Mesendoderm (in vitro differentiated cells): ENCODE measurements at places on chromosomes 3 and 15.

DNA sequence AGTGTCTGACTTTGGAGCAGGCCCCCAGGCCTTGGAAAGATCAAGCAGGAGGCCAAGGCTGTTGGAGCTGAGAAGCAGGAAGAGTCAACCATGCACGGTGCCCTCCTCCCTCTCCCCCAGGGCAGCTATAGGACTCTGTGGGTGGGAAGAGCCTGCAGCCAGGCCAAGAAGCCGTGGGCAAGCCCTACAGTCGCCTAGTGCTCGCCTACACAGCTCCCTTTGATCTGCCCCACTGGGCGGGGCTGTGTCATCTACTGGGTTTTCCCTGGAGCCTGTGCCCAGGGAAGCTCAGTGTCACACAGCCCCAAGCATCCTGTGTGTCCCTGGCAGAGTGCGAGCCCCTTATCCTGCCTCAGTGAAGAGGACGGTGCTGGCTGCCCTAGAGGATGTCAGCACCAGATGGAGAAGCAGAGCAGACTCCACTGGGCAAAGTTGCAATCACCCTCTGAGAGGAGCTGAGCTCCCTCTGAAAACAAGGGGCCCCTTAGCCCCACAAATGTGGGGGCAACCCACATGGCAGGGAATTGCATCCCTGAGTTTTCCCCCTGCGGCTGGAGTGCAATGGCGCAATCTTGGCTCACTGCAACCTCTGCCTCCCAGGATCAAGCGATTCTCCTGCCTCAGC lies 72.2 kb downstream of the KLF13 start:
- DNase-seq = no peak

DNA sequence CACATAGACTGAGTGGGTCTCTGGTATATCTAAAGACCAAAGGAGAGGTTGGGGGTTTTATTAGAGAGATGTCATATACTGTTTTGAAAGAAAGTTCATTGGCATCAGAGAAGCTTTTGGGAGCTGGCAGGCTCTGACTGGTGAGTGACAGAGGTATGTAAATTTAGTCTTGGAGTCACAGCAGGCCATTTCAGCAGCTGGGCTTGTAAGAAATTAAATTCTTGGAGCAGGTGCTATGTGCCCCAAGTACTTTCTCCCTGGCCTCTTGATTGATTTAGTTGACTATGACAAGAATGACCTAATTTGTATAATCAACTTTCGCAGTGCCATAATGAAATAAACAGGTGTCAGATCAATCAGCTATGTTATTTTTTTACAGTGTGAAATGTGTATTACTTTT lies 47.8 kb upstream of the CDAN1 start:
- no peak for DNase-seq

GRCh38 chr3:50531201-50531600 lies 27.8 kb upstream of the CACNA2D2 start:
- no peak for DNase-seq

DNA sequence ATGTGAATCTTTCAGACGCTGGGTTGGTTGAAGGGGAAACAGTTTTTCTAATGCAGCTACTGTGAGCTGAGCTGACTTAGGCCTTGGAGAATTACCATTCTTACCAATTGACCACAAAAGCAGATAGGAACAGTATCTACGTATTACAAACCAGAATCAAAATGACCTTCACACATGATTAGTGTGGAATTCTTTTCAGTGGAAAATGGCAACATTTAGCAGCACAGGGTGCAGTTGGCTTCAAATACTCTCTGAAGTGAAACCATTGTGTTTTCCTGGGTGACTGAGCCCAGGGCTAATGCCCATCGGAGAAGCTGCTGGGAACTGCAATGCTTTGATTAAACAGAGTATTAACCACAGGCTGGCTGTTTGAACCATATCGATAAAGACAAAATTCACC lies 40.2 kb upstream of the GOLGA8J start:
- DNase-seq = no peak

DNA sequence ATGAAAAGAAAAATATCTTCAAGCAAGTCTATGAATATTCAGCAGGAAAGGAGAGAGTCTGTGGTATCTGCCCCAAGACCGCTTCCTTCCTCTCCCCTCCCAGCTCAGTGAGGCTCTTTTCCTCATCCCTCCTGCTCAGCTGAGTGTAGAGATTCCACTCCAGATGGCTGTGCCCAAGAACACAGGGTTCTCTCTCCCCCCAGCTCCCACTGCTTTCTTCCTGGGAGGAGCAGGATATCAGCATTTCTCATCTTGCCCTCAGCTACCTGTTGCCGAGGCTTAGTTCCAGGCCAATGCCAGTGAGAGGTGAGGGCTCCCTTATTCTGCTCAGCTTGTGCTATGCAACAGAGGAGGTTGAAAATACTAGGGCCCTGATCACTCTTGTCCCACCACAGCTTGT lies 211.9 kb downstream of the SV2B start:
- DNase-seq = no peak

DNA sequence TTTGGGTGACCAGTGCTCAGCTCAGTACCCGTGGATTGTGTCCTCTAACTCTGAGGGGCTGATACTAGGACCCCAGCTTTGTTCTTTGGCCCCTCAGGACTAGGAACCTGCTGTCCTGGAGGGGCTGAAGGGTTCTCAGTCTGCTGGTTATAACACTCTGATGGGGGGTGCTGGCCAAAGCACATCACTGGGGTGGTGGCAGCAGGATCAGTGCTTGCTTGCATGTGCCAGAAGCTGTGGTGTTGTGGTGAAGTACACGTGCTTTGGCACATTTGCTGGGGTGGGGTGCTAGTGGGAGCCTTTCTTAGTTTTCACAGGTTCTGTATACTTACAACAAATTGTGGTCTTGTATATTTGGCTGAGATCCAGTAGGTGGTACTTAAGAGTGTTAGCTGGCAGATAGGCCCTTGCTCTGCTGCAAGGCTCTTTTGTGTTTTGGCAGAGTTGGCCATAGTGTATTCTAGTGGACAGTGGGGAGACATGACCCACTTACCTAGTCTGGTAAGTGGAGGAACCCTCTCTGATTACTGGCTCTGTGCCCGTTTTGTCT lies 344.3 kb downstream of the EDEM1 start:
- DNase-seq = no peak

- DNase-seq = no peak
Measured at GRCh38 chr3:190554197-190554596, 40.3 kb downstream of the IL1RAP start.

DNA sequence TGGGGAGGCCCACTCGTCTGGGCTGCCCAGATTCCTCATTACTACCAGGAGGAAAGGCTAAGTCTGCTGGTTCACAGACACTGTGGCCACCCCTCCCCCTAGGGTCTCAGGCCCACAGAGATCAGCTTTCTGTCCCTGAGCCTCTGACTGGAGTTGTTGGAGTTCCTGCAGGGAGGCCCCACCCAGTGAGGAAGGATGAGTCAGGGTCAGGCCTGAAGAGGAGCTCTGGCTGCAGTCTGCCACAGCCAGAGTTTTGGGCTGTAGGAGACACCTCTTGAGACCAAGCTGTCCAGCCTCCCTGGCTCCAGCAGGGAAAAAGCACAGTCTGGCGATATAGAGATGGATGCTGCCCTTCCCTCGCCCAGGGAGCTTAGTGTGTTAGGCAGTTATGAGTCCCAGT lies 720.9 kb upstream of the SEMA6D start:
- DNase-seq = peak; percentile 22

DNA sequence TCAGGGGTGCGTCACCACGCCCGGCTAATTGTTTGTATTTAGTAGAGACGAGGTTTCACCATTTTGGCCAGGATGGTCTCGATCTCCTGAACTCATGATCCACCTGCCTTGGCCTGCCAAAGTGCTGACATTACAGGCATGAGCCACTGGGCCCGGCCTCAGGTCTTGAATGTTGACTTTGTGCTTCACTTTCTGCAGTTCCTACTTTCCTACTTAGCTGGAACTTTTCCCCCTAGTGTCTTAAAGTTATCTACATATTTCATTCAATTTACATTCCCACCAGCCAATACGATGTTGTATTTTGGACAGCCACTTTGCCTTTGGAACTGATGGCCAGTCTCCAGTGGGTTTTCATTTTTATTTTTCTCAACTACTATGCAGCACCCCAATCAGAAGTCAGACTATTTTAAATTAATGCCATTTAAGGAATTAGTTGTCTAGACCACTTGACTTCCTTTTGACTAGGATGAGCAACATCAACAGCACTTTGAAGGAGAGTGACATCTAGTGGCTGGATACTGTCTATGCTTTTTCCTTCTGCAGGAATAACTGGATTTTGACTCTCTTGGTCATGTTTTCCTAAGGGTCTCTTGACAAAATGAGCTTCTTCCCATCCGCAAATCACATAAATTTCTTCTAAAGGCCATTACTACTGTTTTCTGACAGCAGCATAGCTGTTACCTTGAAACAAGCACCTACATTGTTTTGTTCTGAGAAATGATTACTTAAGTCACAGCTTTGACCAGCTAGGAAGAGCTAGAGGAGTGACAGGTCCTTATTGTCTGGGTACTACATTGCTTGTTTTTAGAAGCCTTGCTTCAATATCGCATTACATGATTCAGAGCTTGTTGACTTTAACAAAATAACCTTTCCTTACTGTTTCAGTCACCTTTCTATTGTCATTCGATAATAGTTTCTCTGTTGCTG lies 140.2 kb downstream of the ITPR1 start:
- DNase-seq = peak; percentile 82

GRCh38 chr15:59199626-59200465 lies 6.8 kb upstream of the LDHAL6B start:
- DNase-seq = no peak

GRCh38 chr3:178646186-178646862 lies 110.1 kb downstream of the KCNMB2 start:
- DNase-seq = no peak

DNA sequence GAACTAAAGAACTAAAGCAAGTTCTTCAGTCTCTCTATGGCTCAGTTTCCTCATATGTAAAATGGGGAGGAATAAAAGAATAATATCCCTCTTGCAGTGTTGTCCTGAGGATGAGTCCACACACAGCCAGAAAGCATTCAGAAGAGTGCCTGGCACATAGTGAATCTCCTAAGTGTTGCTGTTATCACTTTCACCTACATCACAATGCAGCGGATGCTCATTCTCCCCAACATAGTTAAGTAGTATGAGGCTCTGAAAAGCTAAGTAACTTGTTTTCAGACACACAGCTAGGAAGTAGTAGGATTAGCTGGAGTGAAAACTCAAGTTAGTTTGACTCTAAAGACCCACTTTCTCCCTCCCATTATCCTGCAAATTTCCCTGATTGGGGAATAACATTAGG lies 9.1 kb upstream of the USP3 start:
- no peak for DNase-seq
